ENCODE measurements at places on chromosomes 1 and 21. TPM values are rescaled to one million over a fixed set of nuclear protein-coding genes. Genes with fewer than 3 reads are reported as not detected.

BGLAP gene
- 5.8 TPM for polyA plus RNA-seq

DNA sequence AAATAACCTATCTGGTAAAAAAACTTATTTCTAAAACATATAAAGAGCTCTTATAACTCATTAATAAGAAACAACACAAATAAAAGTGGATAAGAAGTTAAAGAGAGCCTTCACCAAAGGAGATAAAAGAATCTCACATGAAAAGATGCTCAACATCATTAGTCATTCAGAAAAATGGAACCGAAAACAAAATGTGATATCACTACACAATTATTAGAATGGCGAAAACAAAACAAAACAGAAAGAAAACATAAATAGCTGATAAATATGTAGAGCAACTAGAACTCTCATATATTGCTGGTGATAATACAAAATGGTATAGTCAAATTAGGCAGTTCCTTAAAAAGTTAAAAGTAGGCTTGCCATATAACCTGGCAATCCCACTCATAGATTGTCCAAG, 1109.3 kb downstream of the PLA2G4A start:
- DNase-seq: no peak

CRNN gene
- polyA plus RNA-seq: not detected

OR2M2 gene
- polyA plus RNA-seq: not detected

AKR7A3 gene
- polyA plus RNA-seq: 3.2 TPM

GRCh38 chr1:60581455-60582220, 500.7 kb upstream of the NFIA start:
- no peak for DNase-seq

MTARC2 gene
- polyA plus RNA-seq: 93.5 TPM

DNA sequence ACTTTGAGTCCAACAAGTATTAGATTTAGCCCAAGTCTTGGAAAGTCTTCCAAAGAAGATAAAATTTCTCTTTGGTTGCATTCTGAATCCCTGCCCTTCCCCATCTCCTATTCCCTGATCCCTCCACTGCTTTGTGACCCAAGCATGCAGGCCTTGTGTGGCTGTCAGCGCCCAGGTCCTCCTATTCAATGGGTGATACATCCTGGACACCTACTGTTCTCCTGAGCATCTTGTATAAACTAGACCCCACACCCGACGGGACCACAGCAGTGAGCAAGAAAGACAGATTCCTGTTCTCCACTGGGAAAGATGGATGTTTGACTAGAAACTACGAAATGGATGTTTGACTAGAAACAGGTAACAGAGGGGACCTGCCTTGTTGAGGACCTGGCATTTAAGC, 136.6 kb downstream of the KIF26B start:
- no peak for DNase-seq

DNA sequence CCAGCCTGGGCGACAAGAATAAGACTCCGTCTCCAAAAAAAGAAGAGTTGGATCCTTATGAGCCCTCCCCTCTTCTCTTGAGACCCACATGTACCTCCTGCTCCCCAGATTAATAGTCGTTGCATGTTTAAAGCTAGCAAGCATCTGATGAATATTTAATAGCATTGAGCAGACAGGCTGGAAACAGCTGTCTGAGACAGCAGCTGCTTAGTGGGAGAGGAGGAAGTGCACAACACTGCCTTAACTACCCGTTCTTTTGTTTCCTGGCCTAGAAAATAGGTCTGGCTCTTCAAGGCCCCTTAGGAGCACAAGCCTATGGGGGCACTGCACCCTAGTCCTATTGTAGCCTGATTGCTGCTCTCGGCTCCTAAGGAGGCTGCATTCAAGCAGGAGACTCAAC, 17.3 kb upstream of the TMEM39B start:
- no peak for DNase-seq

CA14 gene
- polyA plus RNA-seq: 0.81 TPM

DNA sequence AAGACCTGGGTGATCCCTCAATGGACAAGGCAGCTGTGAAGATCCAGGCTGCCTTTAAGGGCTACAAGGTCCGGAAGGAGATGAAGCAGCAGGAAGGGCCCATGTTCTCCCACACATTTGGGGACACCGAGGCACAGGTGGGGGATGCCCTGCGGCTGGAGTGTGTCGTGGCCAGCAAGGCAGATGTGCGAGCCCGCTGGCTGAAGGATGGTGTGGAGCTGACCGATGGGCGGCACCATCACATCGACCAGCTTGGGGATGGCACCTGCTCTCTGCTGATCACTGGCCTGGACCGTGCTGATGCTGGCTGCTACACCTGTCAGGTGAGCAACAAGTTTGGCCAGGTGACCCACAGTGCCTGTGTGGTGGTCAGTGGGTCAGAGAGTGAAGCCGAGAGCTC, 85.2 kb downstream of the TRIM11 start:
- no peak for DNase-seq

GRCh38 chr1:11682799-11683198, 1.9 kb upstream of the MAD2L2 start:
- DNase-seq: no peak

- no peak for DNase-seq
These were observed 10.3 kb downstream of the TTC34 start for GRCh38 chr1:2791027-2791760.

FCRL6 gene
- 0.69 TPM for polyA plus RNA-seq

DNA sequence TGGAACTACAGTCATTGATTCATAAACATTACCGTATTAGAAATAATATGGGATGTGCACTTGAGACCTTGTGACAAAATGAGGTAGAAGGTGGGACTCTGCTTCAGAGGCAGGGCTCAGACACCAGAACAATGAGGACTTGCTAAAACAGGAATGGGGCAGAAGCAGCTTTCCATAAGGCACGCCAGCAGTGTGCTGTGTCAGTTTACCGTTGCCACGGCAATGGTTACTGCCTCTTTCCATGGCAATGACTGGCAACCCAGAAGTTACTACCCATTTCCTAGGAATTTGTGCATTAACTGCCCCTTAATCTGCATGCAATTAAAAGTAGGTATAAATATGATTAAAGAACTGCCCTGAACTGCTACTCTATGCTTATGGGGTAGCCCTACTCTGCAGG, 169.0 kb downstream of the CHRM3 start:
- DNase-seq: no peak

DNA sequence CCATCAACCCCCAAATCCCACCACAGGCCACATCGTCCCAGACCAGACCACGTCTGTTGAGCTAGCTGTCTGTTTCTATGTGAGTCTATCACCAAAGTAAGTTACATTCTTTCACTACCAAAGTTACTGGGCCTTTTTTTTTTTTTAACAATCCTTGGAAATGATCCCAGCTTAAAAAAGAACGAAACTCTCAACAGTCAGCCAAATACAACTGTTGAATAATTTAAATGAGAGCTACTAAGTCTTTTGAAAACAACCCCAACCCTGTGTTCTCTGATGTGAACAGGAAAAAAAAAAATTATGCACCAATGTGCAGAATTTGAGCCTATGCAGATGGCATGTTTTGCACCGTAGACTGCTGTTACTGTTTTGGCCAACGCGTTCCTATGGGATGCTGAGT, 134.0 kb upstream of the ETS2 start:
- no peak for DNase-seq

ETNK2 gene
- polyA plus RNA-seq: 34.3 TPM

PPIH gene
- polyA plus RNA-seq: 54.5 TPM

DNA sequence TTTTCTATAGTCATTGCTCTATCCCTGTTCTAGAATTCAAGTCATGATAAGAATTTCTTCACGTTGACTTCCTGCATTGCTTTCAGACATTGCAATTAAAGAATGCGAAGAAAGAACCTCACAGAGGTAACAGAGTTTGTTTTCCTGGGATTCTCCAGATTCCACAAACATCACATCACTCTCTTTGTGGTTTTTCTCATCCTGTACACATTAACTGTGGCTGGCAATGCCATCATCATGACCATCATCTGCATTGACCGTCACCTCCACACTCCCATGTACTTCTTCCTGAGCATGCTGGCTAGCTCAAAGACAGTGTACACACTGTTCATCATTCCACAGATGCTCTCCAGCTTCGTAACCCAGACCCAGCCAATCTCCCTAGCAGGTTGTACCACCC, 10.6 kb downstream of the APCS start:
- no peak for DNase-seq

DNA sequence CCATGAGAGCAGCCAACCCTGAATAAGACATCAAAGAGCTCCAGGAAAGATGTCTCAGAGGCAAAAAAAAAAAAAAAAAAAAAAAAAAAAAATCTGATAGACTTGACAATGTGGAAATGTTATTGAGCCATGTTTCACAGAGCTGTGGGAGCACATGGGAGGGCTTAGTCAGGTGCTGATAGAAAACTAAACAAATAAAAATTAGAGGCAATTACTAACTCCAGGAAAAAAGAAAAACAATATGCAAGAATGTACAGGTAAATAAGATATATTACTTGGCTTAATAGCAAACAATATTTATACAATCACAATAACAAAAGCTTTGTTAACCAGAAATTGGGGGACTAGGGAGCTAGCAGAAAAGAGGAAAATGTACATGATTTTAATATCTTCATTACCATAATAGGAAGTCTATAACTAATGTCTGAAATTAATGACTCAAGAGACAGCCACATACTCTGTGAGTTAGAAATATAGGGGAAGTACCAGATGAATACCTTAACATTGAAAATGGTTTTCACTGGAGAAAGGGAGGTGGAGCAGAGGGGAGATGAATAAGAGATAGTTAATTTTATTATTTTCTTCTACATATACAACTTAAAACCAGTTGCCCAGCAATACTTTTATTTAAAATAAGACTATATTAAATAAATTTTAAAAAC, 16.9 kb upstream of the RGS16 start:
- DNase-seq: no peak

TPM3 gene
- polyA plus RNA-seq: 303 TPM

DNA sequence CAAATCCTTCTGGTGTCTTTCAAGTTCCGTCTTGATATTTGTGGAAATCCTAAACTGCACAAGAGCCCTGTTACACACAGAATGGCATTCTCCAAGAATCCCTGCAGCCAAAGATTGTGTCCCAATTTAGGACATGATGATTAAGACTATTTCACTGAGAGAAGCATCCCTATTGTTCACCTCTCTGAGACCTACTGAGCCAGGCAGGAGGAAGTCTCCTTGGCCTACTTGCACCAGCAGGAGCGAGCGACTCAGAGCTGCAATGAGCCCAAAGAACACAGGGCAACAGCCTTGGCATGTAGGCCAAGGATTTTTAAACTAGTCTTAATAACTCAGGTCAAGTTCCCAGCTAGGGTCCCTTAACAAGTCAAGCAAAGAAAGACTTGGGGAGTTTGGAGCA, 79.4 kb upstream of the RUNX1 start:
- DNase-seq: no peak

- DNase-seq: no peak
These were observed 103.7 kb downstream of the ABCA4 start for GRCh38 chr1:94017155-94017829.

SPRR2G gene
- not detected for polyA plus RNA-seq

- no peak for DNase-seq
These were observed 5.8 kb upstream of the IL24 start for GRCh38 chr1:206891412-206891811.

SPRR2B gene
- polyA plus RNA-seq: not detected

HENMT1 gene
- polyA plus RNA-seq: 9.5 TPM

GRCh38 chr21:32073593-32073992, 200.8 kb downstream of the HUNK start:
- no peak for DNase-seq

Measured in large intestine (tissue), 12 donors.